ENCODE measurements at places on chromosomes 7 and 10. TPM values are rescaled to one million over a fixed set of nuclear protein-coding genes. Genes with fewer than 3 reads are reported as not detected.

RSBN1L gene
- total RNA-seq = 8.4 TPM

UTF1 gene
- total RNA-seq = not detected

TMEM213 gene
- not detected for total RNA-seq

SFRP5 gene
- total RNA-seq = 2.4 TPM

ECHDC3 gene
- total RNA-seq = 7.9 TPM

PPP1R9A gene
- 3.1 TPM for total RNA-seq

PON1 gene
- 0.94 TPM for total RNA-seq

All from A549 treated with CORT108297 at 1 μM for 4 hours (cell line).